ENCODE measurements at places on chromosomes 1 and 21. TPM values are rescaled to one million over a fixed set of nuclear protein-coding genes. Genes with fewer than 3 reads are reported as not detected.

RAB42 gene
- 1.4 TPM for total RNA-seq

MSH4 gene
- 0.21 TPM for total RNA-seq

SEMA4A gene
- total RNA-seq, result 53.5 TPM

GJA4 gene
- 13.0 TPM for total RNA-seq

ADCY10 gene
- not detected for total RNA-seq

- peaks cover 9% of the 10 kb centered on the region for H3K27me3 ChIP-seq
- no peak for DNase-seq
- no peaks in the 10 kb centered on the region for H3K36me3 ChIP-seq
- no peaks in the 10 kb centered on the region for H3K4me1 ChIP-seq
- no peak overlapping the region for H3K27ac ChIP-seq
- no peak overlapping the region for H3K4me3 ChIP-seq
Observed at GRCh38 chr1:244205171-244205570, 154.1 kb downstream of the ZBTB18 start.

- peak overlapping the region; percentile 56 for H3K4me3 ChIP-seq
- DNase-seq, result no peak
- H3K4me1 ChIP-seq, result peaks cover 20% of the 10 kb centered on the region
- peaks cover 47% of the 10 kb centered on the region for H3K27me3 ChIP-seq
- H3K27ac ChIP-seq, result no peak overlapping the region
- H3K36me3 ChIP-seq, result no peaks in the 10 kb centered on the region
Observed at GRCh38 chr1:99004254-99004860, 304 bp downstream of the PLPPR5 start.

- H3K27me3 ChIP-seq, result peaks cover 10% of the 10 kb centered on the region
- no peak for DNase-seq
- no peaks in the 10 kb centered on the region for H3K36me3 ChIP-seq
- H3K4me1 ChIP-seq, result no peaks in the 10 kb centered on the region
- no peak overlapping the region for H3K4me3 ChIP-seq
- H3K27ac ChIP-seq, result no peak overlapping the region
Observed at GRCh38 chr1:11519629-11520031, 40.7 kb downstream of the DISP3 start.

DNA sequence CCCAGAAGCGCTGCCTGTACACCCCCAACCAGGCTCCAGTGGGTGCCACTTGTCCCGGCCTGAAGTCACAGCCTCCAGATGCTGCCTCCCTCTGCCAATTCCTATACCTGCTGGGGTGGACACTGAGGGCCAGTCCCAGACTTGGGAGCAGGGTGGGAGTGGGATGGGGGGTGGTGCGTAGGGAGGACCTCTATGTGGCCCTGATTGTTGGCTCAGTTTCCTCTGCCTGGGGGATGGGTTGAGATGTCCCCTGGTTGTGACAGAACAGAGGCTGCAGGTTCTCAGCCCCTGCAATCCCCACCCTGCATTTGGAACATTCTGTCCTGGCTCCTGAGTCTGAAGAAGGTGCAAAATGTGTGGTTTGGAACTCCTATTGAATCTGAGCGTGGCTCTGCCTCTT is 27.2 kb downstream of the RAB7B start:
- no peak overlapping the region for H3K27ac ChIP-seq
- no peak for DNase-seq
- peaks cover 19% of the 10 kb centered on the region for H3K4me1 ChIP-seq
- no peaks in the 10 kb centered on the region for H3K27me3 ChIP-seq

DNA sequence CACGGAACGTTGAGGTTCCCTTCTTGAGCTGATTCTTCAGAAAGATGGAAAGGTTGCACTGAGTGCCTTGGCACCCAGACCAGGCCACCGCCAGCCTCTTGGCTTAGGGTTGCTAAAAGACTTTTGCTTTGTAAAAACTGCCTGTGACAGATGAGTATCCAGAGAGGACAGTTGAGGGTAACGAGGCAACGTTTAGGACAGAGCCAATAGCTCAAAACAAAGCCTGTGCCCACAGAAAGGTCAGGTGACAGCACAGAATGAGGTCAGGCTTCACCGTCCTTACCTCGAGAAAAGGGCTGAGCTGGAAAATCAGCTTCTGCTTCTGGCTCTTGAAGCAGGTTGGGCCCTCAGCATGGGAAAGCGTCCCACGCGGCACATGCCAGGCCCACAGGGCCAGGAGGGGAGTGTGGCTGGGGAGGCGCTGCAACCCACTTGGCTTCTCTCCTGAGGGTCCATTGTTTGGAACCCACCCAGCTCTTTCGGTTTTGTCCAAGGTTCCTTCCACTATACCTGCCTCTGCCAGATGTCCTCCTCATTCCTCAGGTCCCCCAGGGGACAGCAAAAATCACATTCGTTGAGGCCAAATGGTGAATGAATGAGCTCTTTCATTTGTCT is 55.5 kb downstream of the SCCPDH start:
- H3K27me3 ChIP-seq, result no peaks in the 10 kb centered on the region
- no peak for DNase-seq
- no peak overlapping the region for H3K27ac ChIP-seq
- peaks cover 22% of the 10 kb centered on the region for H3K36me3 ChIP-seq

- H3K4me1 ChIP-seq, result peaks cover 20% of the 10 kb centered on the region
- no peaks in the 10 kb centered on the region for H3K27me3 ChIP-seq
- DNase-seq, result no peak
- H3K27ac ChIP-seq, result no peak overlapping the region
Observed at GRCh38 chr1:214537219-214537618, 14.2 kb downstream of the PTPN14 start.

- no peak overlapping the region for H3K4me3 ChIP-seq
- no peak overlapping the region for H3K27ac ChIP-seq
- no peaks in the 10 kb centered on the region for H3K4me1 ChIP-seq
Observed at GRCh38 chr1:229815961-229816360, 189.9 kb downstream of the URB2 start.

GRCh38 chr1:221035662-221036153 is 156.5 kb downstream of the HLX start:
- H3K36me3 ChIP-seq, result no peaks in the 10 kb centered on the region
- H3K27me3 ChIP-seq, result no peaks in the 10 kb centered on the region
- peaks cover 8% of the 10 kb centered on the region for H3K4me1 ChIP-seq
- H3K27ac ChIP-seq, result no peak overlapping the region

GRCh38 chr1:38127428-38127827 is 80.8 kb upstream of the POU3F1 start:
- no peak for DNase-seq
- peaks cover 52% of the 10 kb centered on the region for H3K4me1 ChIP-seq
- no peak overlapping the region for H3K4me3 ChIP-seq
- H3K27ac ChIP-seq, result no peak overlapping the region
- peaks cover 19% of the 10 kb centered on the region for H3K27me3 ChIP-seq
- H3K36me3 ChIP-seq, result no peaks in the 10 kb centered on the region

DNA sequence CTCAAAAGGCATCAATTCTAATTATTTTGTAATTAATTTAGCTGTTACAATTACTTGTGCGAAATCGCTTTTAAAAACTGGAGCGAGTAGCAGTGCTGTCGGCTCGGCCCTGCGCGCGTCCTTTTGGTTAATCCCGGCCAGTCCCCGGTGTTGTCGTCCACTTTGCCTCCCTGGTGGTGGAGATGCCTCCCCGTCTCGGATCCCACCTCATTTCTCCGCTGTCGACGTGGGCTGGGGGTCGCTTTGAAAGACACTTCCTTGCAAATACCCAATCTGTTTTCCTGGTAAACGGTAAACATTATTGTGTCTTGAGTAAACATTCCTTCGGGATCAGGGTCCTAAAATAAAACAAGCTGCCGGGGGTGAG is 3.7 kb downstream of the FOXD3 start:
- H3K36me3 ChIP-seq, result no peaks in the 10 kb centered on the region
- DNase-seq, result no peak
- H3K27me3 ChIP-seq, result peaks cover 100% of the 10 kb centered on the region
- H3K4me3 ChIP-seq, result no peak overlapping the region
- H3K4me1 ChIP-seq, result peaks cover 51% of the 10 kb centered on the region

GRCh38 chr1:45894921-45895320 is 91.5 kb downstream of the MAST2 start:
- H3K4me3 ChIP-seq, result no peak overlapping the region
- no peak overlapping the region for H3K27ac ChIP-seq
- H3K27me3 ChIP-seq, result no peaks in the 10 kb centered on the region
- DNase-seq, result no peak

DNA sequence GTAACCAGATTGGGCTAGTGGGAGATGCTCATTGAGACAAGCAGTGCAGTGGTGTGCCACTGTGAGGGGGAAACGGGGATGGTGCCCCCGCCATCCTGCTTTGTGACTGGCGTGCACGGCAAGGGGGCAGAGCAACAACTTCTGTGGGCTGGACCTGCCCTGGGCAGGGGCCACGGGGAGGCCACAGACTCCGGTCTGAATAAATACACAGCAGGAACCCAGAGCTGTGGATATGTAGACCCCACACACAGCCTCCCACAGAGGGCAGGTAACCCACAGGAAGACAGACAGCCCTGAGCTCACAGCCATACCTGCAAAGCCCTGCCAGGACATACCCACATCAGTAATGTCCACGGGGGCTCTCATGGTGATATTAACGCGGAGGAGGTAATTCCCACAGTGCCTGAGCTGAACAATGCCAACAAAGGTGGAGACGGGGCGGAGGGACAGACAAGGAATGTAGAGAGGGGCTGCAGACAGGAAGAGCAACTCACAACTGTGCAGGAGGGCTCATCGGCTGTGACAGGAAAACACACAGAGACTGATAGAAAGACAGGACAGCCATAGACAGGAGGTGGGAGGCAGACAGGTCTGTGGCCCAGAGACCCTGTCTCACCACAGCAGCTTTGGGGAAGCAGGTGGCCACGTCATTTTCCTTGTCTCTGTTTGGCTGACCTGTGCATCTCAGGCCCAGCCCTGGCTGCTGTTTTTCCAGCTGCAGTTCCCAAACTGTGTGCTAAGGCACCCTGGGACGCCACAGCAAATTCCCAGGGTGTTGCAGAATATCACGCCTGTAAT is 4.9 kb upstream of the WNT3A start:
- no peak overlapping the region for H3K4me3 ChIP-seq
- peak; percentile 48 for DNase-seq
- H3K27ac ChIP-seq, result no peak overlapping the region
- H3K27me3 ChIP-seq, result peaks cover 55% of the 10 kb centered on the region

GRCh38 chr1:86409416-86410021 is 13.4 kb upstream of the ODF2L start:
- no peak overlapping the region for H3K4me3 ChIP-seq
- H3K27ac ChIP-seq, result no peak overlapping the region
- H3K36me3 ChIP-seq, result no peaks in the 10 kb centered on the region
- no peaks in the 10 kb centered on the region for H3K4me1 ChIP-seq
- no peaks in the 10 kb centered on the region for H3K27me3 ChIP-seq

- no peak overlapping the region for H3K27ac ChIP-seq
Observed at GRCh38 chr1:71621785-71622184, 541.0 kb upstream of the ZRANB2 start.

GRCh38 chr1:188689542-188689941 is 1788.1 kb downstream of the BRINP3 start:
- H3K27ac ChIP-seq, result no peak overlapping the region
- no peaks in the 10 kb centered on the region for H3K27me3 ChIP-seq
- no peaks in the 10 kb centered on the region for H3K36me3 ChIP-seq
- no peak overlapping the region for H3K4me3 ChIP-seq
- no peak for DNase-seq
- no peaks in the 10 kb centered on the region for H3K4me1 ChIP-seq

- peaks cover 21% of the 10 kb centered on the region for H3K4me1 ChIP-seq
- no peak overlapping the region for H3K4me3 ChIP-seq
- H3K27ac ChIP-seq, result no peak overlapping the region
- no peaks in the 10 kb centered on the region for H3K36me3 ChIP-seq
- no peaks in the 10 kb centered on the region for H3K27me3 ChIP-seq
- no peak for DNase-seq
Observed at GRCh38 chr1:172430128-172430454, 9.6 kb downstream of the C1orf105 start.

DNA sequence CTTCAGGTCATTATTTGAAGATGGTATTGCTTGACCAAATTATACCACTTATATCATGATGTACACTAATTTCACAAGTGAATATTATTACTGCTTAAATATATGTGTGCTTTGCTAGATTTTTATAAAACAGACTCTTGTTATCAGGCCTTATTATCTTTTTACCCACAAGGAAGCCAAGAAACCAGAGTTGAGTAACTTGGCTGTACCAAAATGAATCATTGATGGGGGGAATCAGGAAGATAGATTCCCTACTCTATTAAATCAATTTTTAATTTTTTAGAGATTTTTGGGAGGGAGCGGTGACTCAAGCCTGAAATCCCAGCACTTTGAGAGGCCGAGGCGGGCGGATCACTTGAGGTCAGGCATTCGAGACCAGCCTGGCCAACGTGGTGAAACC is 16.0 kb upstream of the SCCPDH start:
- H3K27me3 ChIP-seq, result no peaks in the 10 kb centered on the region
- no peak overlapping the region for H3K27ac ChIP-seq
- H3K36me3 ChIP-seq, result no peaks in the 10 kb centered on the region
- no peak overlapping the region for H3K4me3 ChIP-seq
- DNase-seq, result no peak

DNA sequence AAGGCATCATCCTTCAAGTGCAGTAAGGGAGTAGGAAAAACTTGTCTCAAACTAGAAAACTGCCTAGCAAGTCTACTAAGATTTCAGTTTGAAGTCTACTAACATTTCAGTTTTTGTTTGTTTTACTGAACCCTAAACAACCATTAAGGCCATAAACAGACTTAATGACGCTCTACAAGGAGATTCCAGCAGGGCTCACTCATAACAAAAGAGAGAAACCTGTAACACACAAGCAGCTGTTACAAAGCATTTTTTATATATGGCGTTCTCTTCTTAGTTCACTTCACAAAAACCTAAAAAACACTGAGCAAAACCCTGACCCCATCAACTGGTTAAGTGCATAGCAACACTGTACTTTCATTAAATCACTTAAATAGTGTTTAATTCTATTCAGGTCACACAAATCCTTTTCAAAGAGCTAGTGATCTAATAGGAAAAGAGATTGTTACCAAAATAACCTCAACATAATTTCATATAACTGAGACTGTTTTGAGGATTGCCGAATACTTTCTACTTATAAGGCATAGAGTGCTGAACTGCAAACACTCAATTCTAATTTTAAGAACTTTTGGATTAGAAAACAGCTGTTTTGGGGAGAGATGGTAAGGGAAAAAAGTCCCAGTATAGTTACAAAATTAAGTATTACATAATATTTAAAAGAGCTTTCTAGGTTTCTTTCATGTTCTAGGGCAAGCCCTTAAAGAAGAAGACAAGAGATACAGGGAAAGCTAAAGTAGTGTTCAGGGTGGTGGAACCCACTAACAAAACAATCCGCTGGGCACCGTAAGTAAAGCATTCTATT is 1.4 kb downstream of the B3GALNT2 start:
- no peaks in the 10 kb centered on the region for H3K27me3 ChIP-seq
- peak overlapping the region; percentile 94 for H3K4me3 ChIP-seq
- no peaks in the 10 kb centered on the region for H3K36me3 ChIP-seq
- H3K4me1 ChIP-seq, result peaks cover 20% of the 10 kb centered on the region
- H3K27ac ChIP-seq, result peak overlapping the region; percentile 98

GRCh38 chr1:44012404-44012803 is 18.9 kb downstream of the SLC6A9 start:
- no peaks in the 10 kb centered on the region for H3K27me3 ChIP-seq
- H3K4me3 ChIP-seq, result no peak overlapping the region
- DNase-seq, result no peak
- H3K36me3 ChIP-seq, result peaks cover 8% of the 10 kb centered on the region
- H3K4me1 ChIP-seq, result peaks cover 28% of the 10 kb centered on the region

- H3K27me3 ChIP-seq, result no peaks in the 10 kb centered on the region
- no peak overlapping the region for H3K27ac ChIP-seq
- H3K36me3 ChIP-seq, result no peaks in the 10 kb centered on the region
- H3K4me1 ChIP-seq, result peaks cover 20% of the 10 kb centered on the region
- no peak for DNase-seq
Observed at GRCh38 chr1:35261412-35262120, 6.9 kb upstream of the ZMYM4 start.
